ENCODE measurements at places on chromosomes 11 and 22.

GRCh38 chr11:93221539-93221938 is 23.7 kb upstream of the SLC36A4 start:
- H3K36me3 ChIP-seq = no peaks in the 10 kb centered on the region
- H3K27ac ChIP-seq = no peak overlapping the region
- no peaks in the 10 kb centered on the region for H3K4me1 ChIP-seq
- no peak for DNase-seq
- H3K27me3 ChIP-seq = no peaks in the 10 kb centered on the region

- H3K27me3 ChIP-seq = no peaks in the 10 kb centered on the region
- peaks cover 57% of the 10 kb centered on the region for H3K36me3 ChIP-seq
- H3K4me1 ChIP-seq = no peaks in the 10 kb centered on the region
- no peak for DNase-seq
- no peak overlapping the region for H3K4me3 ChIP-seq
- no peak overlapping the region for H3K27ac ChIP-seq
These were observed 13.5 kb downstream of the DHCR7 start for GRCh38 chr11:71434576-71435130.

GRCh38 chr11:121763526-121763925 is 310.8 kb upstream of the SORL1-AS1 start:
- H3K4me1 ChIP-seq = peaks cover 8% of the 10 kb centered on the region
- no peak overlapping the region for H3K4me3 ChIP-seq
- H3K36me3 ChIP-seq = no peaks in the 10 kb centered on the region
- H3K27me3 ChIP-seq = no peaks in the 10 kb centered on the region
- H3K27ac ChIP-seq = no peak overlapping the region

DNA sequence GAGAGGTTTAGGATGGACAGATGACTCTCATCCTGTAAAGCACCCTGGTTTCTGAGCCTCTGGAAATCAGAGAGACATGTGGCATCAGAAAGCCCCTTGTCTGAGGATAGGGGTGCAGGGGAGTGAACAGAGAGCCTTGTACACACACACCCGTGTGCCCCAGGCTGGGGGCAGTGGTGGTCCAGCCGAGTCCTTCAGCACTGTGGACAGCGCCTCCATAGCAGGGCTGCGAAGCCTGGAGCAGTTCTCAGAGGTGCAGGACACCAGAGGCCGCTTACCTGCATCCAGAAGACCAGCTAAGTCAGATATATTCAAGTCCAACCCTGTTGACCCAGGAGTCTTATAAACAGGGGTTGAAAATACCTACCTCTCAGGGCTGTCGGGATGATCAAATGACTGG is 11.5 kb upstream of the IGSF9B start:
- DNase-seq = peak; percentile 22
- H3K27ac ChIP-seq = no peak overlapping the region
- H3K4me1 ChIP-seq = no peaks in the 10 kb centered on the region
- H3K4me3 ChIP-seq = no peak overlapping the region
- peaks cover 42% of the 10 kb centered on the region for H3K27me3 ChIP-seq
- no peaks in the 10 kb centered on the region for H3K36me3 ChIP-seq

- no peak overlapping the region for H3K4me3 ChIP-seq
- no peak overlapping the region for H3K27ac ChIP-seq
- no peaks in the 10 kb centered on the region for H3K4me1 ChIP-seq
- no peaks in the 10 kb centered on the region for H3K36me3 ChIP-seq
These were observed 19.0 kb upstream of the RASSF10 start for GRCh38 chr11:12990162-12990480.

DNA sequence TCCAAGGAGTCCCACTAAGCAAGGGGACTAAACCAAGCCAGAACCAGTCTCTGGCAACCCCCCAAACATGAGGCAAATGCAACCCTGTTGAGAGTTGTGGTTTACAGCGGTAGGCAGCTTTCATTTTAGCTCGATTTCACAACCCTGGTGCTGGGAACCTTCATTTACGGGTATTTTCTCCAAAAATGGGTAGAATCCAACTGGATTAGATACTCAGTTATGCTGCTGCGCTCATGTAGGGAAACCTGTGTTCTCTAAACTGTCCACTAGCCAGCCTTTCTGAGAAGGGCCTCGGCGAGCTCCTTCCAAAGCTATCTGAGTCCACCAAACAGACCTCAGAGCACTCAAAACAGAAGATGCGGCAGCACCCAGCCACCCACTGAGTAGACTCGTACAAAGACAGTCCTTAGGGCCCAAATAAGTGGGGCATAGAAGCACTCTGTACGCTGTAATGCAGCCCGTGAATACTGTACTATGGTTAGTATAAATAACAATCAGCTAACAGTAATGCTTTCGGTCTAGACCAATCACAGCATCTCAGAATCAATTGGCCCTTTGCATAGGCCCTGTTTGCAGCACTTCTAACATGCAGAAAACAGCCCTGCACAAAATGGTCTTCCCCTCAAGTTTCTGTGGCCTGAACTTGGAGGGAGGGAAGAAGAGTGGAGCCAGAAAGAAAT is 104.7 kb downstream of the ETS1 start:
- DNase-seq = no peak
- H3K27me3 ChIP-seq = no peaks in the 10 kb centered on the region
- H3K36me3 ChIP-seq = peaks cover 21% of the 10 kb centered on the region
- no peak overlapping the region for H3K4me3 ChIP-seq
- no peaks in the 10 kb centered on the region for H3K4me1 ChIP-seq

- DNase-seq = no peak
- no peaks in the 10 kb centered on the region for H3K4me1 ChIP-seq
- no peak overlapping the region for H3K27ac ChIP-seq
- no peaks in the 10 kb centered on the region for H3K36me3 ChIP-seq
- H3K4me3 ChIP-seq = no peak overlapping the region
- peaks cover 67% of the 10 kb centered on the region for H3K27me3 ChIP-seq
These were observed 62.6 kb upstream of the PHF21B start for GRCh38 chr22:45072322-45072903.

- no peak for DNase-seq
- peaks cover 7% of the 10 kb centered on the region for H3K36me3 ChIP-seq
- H3K27ac ChIP-seq = no peak overlapping the region
- peaks cover 5% of the 10 kb centered on the region for H3K4me1 ChIP-seq
- no peaks in the 10 kb centered on the region for H3K27me3 ChIP-seq
These were observed 136.0 kb downstream of the SERGEF start for GRCh38 chr11:17876827-17877226.

DNA sequence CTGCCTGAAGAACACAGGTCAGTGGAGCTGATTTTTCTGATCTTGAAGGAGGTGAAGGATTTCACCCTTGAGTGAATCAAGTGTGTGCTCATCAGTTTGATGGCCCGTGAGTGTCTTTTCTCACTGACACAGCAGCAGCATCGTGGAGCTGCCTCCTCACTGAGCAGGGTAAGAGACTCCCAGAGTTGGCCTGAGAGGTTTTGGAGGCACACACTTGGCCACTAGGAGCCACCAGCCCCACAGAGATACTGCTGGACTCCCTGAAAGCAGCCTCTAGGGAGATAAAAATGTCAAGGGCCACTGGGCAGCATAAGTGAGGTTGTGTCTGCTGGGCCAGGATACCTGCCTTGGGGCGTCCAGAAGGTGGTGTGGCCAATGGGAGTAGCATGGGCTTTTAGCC is 245.4 kb downstream of the GRIK4 start:
- no peak overlapping the region for H3K4me3 ChIP-seq
- no peaks in the 10 kb centered on the region for H3K27me3 ChIP-seq
- no peaks in the 10 kb centered on the region for H3K36me3 ChIP-seq
- no peak overlapping the region for H3K27ac ChIP-seq

- no peak overlapping the region for H3K4me3 ChIP-seq
- no peak overlapping the region for H3K27ac ChIP-seq
- H3K36me3 ChIP-seq = peaks cover 3% of the 10 kb centered on the region
- DNase-seq = no peak
- no peaks in the 10 kb centered on the region for H3K27me3 ChIP-seq
These were observed 47.1 kb upstream of the ARHGAP32 start for GRCh38 chr11:129239207-129239606.

DNA sequence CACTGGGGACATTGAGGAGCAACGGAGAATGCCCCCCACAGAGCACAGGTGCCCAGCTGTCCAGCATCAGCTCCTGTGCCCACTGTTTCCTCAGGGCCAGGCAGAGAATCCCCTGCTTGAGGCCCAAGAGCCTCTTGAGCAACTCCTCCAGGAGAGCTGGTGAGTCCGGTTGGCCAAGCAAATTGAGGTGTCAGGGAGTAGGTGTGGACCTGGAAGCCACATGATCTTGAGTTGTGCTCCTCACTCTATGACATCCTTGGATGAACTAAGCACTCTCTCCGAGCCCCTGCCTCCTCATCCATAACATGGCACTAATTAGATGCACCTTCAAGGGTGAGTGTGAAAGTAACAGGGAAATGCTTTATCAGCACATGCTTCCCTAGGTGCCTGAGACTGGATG is 121.3 kb downstream of the DBX1 start:
- H3K36me3 ChIP-seq = no peaks in the 10 kb centered on the region
- no peaks in the 10 kb centered on the region for H3K27me3 ChIP-seq
- H3K27ac ChIP-seq = no peak overlapping the region
- no peaks in the 10 kb centered on the region for H3K4me1 ChIP-seq
- no peak for DNase-seq

- no peak overlapping the region for H3K27ac ChIP-seq
- H3K27me3 ChIP-seq = no peaks in the 10 kb centered on the region
- no peaks in the 10 kb centered on the region for H3K4me1 ChIP-seq
- DNase-seq = no peak
- H3K36me3 ChIP-seq = no peaks in the 10 kb centered on the region
These were observed 485.0 kb upstream of the KIRREL3 start for GRCh38 chr11:127485541-127485940.

DNA sequence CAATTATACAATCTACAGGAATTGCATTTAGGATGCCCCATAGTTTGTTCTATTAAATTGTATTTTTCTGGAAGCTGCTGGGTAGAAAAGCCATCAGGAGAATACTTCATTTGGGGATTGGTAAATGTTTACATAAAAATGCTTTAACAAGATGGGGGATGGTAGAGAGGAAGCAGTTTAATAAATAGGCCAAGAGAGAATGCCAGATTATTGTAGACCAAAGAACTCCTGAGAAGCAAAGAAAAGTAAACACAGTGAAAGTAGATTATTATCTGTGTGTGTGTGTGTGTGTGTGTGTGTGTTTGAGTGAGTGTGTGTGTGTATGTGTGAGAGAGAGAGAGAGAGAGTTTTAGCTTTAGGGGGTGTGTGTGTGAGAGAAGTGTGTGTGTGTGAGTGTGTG is 820.4 kb upstream of the CCDC90B start:
- H3K27me3 ChIP-seq = no peaks in the 10 kb centered on the region
- no peak overlapping the region for H3K27ac ChIP-seq
- H3K4me1 ChIP-seq = no peaks in the 10 kb centered on the region
- no peak overlapping the region for H3K4me3 ChIP-seq
- no peak for DNase-seq
- no peaks in the 10 kb centered on the region for H3K36me3 ChIP-seq

GRCh38 chr11:65932558-65932919 is 12.7 kb upstream of the TSGA10IP start:
- no peaks in the 10 kb centered on the region for H3K36me3 ChIP-seq
- no peak overlapping the region for H3K27ac ChIP-seq
- H3K4me3 ChIP-seq = no peak overlapping the region

DNA sequence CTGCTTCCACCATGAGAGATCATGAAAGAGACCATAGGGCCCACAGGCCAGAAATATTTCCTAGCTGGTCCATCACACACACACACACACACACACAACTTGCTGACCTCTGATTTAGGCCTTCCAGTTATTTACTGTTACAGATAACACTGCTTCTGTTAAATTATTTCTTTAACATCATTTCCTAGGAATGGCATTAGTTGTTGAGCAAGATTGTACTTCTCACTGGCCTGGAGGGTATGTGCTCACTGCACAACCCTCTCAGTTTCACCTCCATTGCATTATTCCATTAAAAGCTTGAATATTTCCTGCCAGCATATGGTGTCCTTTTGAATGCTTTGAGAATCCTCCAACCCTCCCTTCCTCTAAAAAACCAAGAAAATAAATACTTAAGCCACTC is 104.4 kb downstream of the MICAL2 start:
- H3K4me3 ChIP-seq = no peak overlapping the region
- no peaks in the 10 kb centered on the region for H3K27me3 ChIP-seq
- no peak for DNase-seq
- H3K4me1 ChIP-seq = peaks cover 33% of the 10 kb centered on the region

DNA sequence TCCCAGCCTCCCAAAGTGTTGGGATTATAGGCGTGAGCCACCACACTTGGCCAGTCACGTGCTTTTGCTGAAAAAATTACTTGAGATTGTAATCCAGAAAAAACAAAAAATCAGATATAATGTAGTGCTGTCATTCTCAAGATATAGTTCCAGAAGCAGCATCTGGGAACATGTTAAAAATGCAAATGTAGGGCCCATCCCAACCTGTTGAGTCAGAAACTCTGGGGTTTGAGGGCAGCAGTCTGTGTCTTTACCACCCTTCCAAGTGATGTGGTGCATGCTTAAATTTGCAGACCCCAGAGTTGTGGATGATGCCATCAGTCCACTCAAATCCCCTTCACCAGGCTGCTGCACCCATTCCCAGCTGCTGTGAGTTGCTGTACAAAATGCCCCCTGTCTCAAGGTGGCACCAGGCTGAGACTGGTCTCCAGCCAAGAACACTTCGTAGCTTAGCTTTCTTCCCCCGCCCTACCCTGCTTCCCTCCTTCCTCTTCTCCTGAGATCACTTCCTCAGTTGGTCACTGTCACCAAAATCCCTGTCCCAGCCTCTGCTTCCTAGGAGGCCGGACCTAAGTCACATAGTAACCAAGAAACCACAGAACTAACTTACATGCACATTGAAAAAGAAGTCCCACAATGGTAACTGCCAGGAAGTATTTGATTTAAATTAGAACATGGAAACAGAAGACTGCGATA is 18.2 kb upstream of the ARRB1 start:
- DNase-seq = peak; percentile 84
- peak overlapping the region; percentile 40 for H3K27ac ChIP-seq
- no peaks in the 10 kb centered on the region for H3K27me3 ChIP-seq
- H3K4me3 ChIP-seq = no peak overlapping the region
- no peaks in the 10 kb centered on the region for H3K36me3 ChIP-seq

DNA sequence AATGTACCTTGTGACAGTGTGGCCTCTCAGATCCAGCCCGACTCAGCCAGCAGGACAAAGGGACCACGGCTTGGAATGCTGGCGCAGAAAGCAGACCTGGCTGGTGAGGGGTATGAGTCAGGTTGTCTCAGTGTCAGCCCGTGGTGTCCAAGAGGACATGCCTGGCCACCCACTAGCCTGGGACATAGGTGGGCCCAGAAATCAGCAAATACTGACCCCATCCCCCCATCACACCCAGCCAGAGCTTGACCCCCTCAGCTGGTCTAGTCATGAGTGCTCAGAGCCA is 4.5 kb downstream of the BANF1 start:
- no peaks in the 10 kb centered on the region for H3K4me1 ChIP-seq
- H3K36me3 ChIP-seq = peaks cover 23% of the 10 kb centered on the region
- no peak overlapping the region for H3K27ac ChIP-seq
- no peak overlapping the region for H3K4me3 ChIP-seq
- DNase-seq = no peak
